Endothelial cell (in vitro differentiated cells): ENCODE measurements at places on chromosomes 16 and 17.
A peak's percentile ranks its signal among the peaks of the same experiment; 100 is the strongest.

DNA sequence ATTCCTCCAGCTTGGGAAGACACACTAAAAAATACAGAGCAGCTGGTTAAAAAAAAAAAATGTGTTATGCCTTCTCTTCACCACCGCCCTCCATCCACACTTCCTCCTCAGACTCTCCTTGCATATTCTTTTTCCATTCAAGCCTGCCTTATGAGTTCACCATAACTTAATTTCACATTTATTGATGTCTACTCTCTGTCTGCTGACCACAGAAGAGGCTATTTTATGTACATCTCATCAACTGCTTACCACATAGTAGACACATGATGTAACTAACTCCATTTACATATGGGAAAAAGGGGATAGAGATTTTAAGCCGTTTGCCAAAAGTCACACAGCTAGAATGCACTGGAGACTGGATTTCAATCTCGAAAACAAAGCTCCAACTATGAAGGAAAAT, 409.8 kb downstream of the CDH11 start:
- no peak for DNase-seq
- H3K4me1 ChIP-seq: no peaks in the 10 kb centered on the region
- H3K36me3 ChIP-seq: no peaks in the 10 kb centered on the region
- H3K27ac ChIP-seq: no peak overlapping the region
- H3K27me3 ChIP-seq: no peaks in the 10 kb centered on the region
- H3K4me3 ChIP-seq: no peak overlapping the region

- H3K27me3 ChIP-seq: peaks cover 7% of the 10 kb centered on the region
- no peak overlapping the region for H3K27ac ChIP-seq
- H3K36me3 ChIP-seq: peaks cover 20% of the 10 kb centered on the region
- H3K4me3 ChIP-seq: no peak overlapping the region
- H3K4me1 ChIP-seq: no peaks in the 10 kb centered on the region
Measured at GRCh38 chr17:80243526-80244433, 16.9 kb upstream of the RNF213 start.

DNA sequence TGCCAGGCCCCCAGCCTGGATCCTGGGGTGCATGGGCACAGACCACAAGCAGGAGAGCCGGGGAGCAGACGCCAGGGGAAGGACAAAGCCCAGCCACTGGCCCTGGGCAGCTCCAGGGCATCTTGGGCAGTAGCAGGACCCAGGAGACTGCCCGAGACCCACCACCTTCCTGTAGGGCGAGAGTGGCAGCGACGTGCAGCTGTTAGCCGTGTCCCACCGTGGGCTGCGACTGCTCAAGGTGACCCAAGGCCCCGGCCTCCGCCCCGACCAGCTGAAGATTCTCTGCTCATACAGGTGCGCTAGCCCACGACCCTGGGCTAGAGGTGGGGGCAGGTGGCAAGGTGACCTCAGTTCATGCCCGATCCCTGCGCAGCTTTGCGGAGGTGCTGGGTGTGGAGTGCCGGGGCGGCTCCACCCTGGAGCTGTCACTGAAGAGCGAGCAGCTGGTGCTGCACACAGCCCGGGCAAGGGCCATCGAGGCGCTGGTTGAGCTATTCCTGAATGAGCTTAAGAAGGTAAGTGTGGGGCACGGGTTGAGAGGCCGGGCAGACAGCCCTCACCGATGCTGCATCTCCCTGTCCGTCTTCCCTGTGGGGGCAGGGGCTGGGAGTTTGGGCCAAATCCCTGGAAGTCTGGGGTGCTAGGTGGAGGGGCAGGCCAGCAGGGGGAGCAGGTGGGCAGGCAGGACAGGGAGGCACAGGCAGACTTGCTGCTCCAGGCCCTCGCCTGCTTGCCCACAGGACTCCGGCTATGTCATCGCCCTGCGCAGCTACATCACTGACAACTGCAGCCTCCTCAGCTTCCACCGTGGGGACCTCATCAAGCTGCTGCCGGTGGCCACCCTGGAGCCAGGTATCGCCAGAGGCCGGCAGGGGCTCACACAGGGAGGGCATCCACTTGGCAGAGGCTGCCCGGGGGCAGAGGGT, 13.5 kb upstream of the SMIM5 start:
- H3K36me3 ChIP-seq: peaks cover 19% of the 10 kb centered on the region
- DNase-seq: peak; percentile 77
- H3K4me3 ChIP-seq: no peak overlapping the region
- H3K4me1 ChIP-seq: no peaks in the 10 kb centered on the region
- H3K27ac ChIP-seq: no peak overlapping the region

DNA sequence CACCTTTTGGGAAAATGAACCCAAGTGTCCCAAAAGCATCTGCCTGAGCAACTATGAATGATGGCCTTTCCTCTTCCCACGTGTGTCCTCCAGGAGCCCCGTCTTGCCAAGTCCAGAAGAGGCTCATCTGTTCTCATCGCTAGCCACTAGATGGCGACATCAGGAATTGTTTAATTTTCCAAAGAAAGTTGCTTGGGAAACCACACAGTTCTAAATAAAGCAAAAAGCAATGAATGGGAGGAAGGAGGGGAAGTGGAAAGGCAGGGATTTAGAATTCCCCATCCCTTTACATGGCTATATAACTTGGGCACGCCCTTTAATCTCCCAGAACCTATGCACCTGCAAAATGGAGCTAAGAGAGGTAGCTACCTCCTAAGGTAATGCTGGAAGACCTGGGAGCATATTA, 9.0 kb upstream of the CDH5 start:
- peak overlapping the region; percentile 57 for H3K4me3 ChIP-seq
- H3K4me1 ChIP-seq: peaks cover 52% of the 10 kb centered on the region
- H3K27ac ChIP-seq: peak overlapping the region; percentile 99
- H3K36me3 ChIP-seq: peaks cover 10% of the 10 kb centered on the region
- peak; percentile 75 for DNase-seq

GRCh38 chr17:65548269-65548969, 13.0 kb downstream of the AXIN2 start:
- no peak for DNase-seq
- peaks cover 64% of the 10 kb centered on the region for H3K4me1 ChIP-seq
- peaks cover 8% of the 10 kb centered on the region for H3K27me3 ChIP-seq
- H3K27ac ChIP-seq: peak overlapping the region; percentile 12
